ENCODE measurements at places on chromosomes 1 and 21.

DNA sequence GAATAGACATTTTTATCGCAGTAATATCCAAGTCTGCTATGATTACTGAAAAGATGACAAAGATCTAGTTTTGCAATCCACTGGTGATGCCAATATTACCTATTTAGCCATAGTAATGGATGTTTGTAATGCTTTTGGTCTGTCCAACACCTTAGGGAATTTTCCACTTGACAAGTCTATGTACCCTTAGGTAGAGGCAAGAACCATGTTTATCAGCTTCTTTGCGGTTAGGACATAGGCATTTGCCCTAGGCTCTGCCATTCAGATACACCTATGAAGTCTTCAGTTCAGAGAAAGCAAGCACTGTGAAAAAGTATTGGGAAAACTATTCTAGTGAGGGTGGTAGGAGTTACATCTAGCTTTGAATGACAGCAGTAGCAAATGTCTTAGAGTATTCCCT lies 40.2 kb upstream of the SLC35D1 start:
- no peak for DNase-seq

DNA sequence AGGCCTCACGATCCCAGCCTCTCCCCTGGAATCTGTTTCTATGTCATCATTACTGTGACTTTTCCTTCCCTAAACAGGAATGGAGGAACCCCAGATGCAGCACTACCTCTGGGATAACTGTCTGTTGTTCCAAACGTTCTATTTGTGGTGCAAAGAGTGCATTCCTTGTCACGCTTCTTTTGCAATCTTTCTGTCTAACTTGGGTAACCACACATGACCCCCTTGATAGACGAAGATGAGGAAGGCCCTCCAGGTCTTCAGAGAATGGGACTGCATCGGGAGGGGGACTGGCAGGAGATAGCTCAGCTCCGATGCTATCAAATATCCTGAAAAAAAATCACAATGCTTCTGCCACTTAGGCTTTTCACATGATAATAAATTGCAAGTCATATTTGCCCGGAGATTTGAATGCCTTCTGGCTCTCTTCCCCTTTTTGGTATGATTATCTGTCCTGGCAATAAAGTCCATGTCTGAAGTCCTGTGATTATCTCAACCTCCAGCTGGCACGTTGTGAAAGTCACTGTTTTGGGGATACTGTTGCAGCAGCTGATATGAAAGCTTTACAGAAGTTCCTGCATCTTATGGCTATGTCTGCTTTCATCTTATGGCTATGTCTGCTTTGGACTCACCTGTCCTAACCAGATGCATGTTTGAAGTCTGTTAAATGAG lies 148.7 kb upstream of the LMO4 start:
- DNase-seq = no peak

DNA sequence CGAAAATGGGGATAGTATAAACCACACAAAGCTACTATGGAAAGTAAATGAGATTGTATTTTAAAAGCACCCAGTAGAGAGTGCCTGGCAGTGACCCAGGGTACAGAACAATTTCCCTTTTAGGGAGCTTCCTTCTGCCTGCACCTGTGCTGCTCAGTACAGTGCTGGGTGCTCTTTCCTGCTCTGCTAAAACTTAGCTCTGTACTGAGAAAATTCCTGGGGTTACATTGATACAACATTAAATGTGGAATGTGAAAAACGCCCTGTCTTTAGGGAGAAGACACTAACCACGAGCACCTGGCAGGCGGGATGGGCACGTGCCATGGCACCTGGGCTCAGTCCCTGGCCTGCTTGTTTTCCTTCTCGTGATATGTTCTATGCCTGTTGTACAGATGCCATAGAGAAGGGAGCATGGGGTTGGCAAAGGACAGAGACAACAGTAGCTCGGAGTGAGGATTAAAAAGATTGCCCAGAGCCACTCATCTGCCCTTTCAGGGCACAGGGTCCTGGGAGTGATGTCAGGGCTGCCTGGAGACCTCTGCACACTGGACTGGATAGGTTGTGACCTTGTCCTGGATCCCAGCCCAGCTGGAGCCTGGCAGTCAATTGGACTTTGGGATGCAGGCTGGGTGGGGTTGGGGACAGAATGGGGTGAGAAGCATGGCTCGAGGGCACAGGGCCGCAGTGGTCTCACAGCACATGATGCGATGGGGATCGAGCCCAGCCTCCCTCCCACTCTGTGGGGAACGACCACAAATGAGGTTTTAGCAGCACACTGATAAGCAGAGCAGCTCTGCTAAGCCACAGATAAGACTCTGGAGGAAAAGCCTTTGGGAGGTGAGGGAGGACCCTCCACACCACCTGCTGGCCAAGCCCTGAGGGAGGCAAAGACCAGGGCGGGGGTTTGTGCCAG lies 4.2 kb downstream of the SPATA46 start:
- DNase-seq = no peak

DNA sequence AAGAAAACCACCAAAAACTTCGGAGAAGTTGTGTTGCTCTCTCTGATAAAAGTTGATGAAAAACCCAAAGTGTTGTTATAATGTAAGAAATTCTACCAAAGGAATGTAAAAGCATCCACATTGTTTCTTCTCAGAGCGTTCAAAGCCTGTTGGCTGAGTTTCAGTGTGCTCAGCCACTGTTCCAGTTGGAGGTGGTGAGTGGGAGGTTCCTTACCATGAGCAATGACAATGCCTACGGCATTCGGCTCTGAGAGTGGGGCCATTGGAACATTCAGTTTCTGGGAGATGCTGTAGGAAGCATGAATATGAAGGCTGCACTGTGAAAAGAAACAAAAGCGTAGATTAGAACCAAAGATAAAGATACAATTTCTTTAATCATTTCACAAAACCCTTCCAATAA lies 20.5 kb upstream of the MYBPHL start:
- DNase-seq = no peak

GRCh38 chr1:86421601-86422280 lies 2.2 kb upstream of the CLCA2 start:
- DNase-seq = no peak

DNA sequence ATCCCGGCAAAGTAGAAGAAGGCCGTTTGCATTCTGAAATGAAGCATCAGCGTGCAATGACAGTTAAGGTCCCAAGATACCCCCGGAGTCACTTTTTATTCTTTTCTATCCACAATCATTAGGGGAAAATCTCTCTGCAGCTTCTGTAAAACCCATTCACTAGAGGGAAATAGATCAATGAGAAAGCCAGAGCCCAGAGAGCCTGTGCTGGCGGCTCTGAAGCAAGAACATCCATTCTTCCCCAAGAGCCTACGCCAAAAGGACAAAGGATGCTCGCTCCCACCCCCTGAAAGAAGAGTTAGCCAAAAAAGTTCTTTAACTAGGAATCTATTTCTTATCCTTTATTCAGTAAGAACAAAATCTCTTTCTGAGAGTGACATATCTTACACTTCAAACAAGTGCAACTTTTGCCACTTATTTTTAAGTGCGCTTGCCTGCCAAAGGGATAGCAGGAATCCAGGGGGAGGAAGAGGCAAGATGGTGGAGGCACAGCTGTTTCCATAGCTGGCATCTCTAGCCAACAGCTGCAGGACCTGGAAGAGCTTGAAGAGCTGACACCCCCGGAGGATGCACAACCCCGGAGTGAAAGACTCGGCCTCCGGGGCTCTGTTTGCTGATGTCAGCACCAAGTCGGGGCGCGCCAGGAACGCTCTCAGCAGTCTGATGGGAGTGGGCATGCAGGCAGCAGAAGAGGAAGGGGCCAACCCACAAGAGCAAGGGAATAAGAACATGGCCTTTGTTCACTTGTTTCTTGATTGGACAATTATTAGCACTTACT lies 68.7 kb downstream of the KCNN3 start:
- DNase-seq = no peak

- DNase-seq = no peak
These were observed 128.6 kb downstream of the PCNX2 start for GRCh38 chr1:233166896-233167295.

DNA sequence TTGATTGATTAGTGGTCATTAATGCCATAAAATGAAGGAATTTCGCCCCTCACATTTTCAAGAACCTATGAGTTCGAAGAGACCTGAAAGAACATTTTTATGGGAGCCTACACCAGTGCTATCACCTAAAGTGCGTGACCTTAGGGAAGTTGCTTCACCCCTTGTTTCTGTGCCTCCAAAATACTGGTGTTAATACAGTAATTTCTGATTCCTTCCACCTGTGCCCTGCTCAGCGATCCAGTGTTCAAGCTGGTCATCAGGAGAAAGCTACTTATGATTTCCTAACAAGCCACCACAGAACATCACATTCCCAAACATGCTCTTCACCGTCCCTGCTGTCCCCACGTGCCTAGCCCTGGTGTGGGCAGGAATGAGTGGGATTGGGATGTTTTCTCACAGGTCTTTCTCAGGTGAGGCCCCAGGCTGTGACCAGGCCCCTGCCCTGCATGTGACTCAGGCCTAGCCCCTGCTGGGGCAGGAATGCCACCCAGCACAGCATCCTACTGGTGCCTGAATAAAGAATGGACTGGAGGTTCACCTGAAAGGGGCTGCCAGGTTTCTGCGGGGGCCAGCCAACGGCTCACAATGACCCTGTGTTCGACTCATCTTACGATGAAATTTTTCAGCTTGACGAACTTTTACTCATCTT lies 60.3 kb downstream of the CD247 start:
- DNase-seq = no peak

- no peak for DNase-seq
These were observed 10.1 kb downstream of the RAB7B start for GRCh38 chr1:205993068-205993467.

DNA sequence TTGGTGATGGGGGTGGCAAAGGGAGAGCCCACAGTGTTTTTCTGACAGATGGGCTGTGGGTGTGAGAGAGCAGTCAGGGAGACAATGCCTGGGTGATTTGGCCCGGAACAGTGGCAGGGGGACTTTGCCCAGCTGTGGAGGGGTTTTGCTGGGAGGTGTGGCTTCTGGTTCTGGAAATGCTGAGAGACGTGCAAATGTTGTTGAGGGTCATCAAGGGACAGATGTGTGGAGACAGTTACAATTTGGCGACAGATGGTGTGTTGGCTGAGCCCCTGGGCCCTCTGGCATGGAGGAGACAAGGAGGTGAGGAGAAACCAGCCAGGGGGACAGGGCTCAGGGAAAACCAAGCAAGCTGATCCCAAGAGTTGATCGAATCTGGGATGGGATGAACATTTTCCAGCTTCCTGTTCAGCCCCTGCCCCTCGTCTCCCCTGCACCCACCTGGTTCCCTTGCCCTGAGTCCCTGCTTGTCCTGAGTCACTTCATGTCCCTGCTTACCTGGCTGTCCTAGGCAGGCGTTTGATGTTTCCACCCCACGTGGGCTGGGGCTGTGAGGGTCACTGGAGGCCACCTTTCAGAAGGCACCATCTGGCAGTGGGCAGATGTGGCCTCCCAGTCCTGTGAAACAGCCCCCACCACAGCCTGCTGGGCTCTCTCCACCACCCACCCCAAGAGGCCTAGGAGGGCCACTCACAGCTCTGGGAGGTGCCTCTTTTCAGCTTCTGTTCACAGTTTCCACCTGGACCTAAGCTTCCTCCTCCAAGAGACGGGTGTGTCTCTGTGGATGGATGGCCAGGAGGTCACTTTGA lies 15.8 kb upstream of the ZNF678 start:
- DNase-seq = no peak

- DNase-seq = no peak
These were observed 5.2 kb downstream of the KIAA2013 start for GRCh38 chr1:11921022-11921421.

DNA sequence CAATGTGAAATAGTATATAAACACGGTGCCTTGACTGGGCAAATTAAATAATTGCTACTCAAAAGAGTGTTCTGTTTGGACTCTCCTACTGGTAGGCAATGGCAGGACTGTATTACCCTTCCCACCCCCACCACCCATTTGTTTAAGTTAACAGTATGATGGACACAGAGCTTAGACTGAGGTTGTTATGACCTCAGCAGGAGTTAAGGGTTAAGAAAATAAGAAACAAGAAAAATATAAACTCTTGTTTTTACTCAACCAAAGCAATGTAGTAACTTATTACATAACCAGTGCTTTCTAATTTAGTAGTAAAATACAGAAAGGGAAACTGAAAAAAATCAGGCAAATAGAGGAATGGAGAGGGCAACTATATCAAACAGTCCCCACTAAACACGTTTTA lies 19.9 kb upstream of the SERPINC1 start:
- DNase-seq = no peak

DNA sequence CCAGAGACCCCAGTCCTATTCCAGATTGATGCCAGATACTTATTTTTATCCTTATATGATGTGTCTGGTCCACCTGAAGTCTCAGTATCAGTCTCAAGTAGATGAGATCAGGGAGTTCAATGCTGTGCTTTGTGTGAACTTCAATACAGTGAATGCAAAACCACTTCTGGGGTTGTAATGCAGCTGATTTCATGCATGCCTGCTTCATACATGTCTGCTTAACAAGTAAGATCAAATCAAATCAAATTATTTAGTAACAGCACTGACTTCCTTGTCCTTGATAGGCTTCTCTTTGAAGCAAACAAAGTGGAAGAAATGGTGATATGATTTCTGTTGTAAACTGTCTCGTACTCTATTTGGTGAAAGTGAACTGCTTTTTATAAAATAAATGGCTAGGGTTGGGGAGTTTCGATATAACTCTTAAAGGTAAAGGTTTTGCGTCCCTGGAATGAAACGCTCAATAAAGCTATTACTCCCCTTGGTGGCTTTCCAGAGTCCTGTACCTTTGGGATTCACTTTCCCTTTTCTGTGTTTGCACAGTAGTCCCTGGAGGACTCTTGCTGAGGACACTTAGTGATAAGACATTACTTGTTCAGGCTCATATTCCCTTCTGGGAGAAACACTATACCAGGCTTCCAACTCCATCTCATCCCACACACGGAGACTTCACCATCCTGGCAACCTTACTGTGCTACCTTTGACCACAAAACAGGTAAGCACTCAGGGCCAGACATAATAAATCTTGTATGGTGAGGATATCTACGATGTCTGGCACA lies 59.3 kb downstream of the FH start:
- DNase-seq = no peak

- no peak for DNase-seq
These were observed 124.0 kb downstream of the LMO4 start for GRCh38 chr1:87452648-87453047.

DNA sequence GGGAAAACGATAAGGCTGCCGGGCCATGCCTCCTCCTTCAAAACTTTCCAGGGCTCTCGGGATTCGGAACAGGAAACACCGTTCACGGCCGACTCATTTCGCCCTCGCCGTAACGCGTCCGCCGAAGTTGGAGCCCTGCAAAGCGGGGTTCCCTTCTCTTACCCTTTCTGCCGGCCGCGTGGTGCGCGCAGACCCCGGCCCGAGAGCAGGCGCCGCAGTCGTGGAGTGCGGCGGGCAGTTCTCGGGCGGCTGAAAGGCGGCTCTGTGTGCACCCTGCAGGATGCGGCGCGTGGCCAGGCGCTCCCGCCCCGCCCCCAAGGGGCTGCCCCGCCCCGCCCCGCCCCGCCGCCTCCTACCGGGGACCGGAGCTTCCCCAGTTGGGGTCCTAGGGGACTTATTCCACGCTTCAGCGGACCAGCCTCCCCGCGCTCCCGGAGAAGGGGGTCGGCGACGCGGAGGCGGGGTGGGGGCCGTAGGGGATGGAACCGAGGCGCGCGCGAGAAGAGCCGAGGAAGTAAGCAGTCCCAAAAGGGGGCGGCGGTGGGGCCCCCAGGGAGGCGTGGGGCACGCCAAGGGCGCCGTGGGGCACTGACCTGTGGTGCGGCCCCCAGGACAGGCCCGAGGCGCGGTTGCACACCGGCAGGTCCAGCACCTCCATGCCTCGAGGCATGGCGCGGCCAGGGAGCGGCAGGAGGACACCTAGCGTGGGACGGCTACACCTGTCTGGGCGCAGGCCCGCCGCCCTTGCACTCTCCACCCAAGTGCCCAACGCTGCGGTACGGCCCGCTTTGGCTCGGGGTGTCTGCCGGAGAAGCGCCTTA lies at the start of gene MCOLN2:
TSS of gene MCOLN2 (minus strand) at position 268 of the 821 bp plus-strand sequence. CDS start at position 27, 241 bp downstream.
- DNase-seq = peak; percentile 49
